NCI-H345 (cell line): ENCODE measurements at places on chromosomes 2 and 18.

GRCh38 chr2:96869281-96869821 is 529 bp downstream of the SEMA4C start:
- peak; percentile 32 for DNase-seq

DNA sequence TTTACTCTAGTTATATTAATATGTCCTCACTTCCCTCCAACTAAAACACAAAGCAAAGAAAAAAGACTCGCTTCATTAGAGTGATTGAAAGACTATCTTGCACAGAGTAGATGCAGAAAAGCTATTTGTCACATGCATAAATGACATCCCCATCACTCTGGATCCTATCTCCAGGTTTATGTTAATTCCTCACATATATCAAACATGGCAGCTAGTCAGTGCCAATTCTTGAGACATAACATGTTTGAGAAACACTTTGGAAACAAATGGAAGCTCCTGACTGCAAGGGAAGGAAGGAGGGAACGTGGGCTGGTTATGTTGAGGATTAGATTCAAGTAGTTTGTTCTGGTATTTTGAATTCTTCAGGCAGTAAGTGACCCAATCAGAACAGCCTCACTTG is 89.8 kb upstream of the BCL2L11 start:
- no peak for DNase-seq

DNA sequence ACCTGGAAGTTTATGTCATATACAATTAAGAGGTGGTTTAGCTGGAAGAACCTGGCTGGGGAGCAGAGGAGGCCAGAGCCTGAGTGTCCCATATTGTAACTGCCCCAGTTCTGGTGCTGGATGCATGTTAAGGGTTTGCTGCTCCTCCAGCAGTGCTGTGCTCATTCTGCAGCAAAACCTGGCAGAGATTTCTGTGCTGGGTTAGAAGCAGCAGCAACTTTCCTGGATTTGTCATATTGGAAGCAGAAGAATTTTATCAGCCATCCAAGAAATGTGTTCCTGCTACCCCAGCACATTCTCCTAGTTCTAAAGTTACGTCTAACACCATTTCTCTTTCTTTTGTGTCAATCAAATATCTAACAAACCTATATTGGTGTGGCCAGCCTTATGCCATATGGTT is 284.1 kb downstream of the TDRD15 start:
- DNase-seq, result no peak

DNA sequence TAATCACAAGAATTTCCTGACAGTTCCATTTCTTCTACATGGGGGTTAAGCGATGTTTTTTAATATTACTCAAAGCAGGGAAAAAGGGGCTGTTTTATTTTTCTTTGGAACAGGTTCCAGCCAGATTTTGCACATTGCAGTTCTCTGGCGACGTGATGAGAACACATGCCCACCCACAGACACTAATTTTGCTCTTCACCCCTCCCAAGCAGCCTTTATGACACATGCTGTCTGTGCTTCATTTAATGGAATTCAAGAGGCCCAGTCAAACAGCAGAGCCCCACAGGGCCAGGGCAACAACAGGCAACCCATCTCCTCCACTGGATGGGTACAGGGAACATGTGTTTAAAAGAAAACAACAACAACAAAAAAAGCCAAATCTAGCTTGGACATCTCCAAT is 70.8 kb downstream of the SPRED2 start:
- no peak for DNase-seq

DNA sequence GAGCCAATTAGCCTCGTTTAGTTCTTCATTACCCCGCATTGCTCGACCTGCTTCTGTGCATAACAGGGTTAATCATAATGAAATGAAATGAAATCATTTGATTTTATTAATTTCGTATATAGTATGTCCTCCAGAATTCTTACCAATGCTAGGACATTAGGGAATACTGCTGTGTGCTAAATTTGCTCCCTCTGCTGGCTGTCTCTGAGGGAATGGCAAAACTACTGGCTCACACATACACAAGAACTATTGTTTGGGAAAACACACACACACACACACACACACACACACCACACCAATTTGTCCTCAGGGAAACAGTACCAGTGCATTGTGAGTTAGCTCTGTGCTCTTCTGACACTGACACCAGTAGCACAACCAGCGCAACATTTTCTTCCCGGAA is 273.3 kb upstream of the TCF4 start:
- no peak for DNase-seq

DNA sequence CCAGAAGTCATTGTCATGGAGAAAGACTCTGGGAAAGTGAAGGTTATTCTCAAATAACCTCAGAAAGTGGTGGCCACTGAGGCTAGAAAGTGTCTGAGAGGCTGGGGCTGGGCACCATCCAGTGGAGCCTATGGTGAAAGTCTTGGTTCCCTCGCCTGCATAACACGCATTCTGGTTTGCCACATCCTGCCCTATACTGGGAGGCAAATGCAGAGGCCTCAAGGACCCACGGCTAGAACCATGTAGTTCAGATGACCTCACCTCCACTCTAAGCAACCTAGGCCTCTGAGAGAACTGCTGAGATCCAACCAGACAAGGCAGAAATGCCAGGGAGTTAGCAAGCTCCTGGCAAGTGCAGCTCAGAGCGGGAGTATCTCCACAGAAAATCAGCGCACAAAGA is 5.1 kb downstream of the ITGB6 start:
- no peak for DNase-seq

DNA sequence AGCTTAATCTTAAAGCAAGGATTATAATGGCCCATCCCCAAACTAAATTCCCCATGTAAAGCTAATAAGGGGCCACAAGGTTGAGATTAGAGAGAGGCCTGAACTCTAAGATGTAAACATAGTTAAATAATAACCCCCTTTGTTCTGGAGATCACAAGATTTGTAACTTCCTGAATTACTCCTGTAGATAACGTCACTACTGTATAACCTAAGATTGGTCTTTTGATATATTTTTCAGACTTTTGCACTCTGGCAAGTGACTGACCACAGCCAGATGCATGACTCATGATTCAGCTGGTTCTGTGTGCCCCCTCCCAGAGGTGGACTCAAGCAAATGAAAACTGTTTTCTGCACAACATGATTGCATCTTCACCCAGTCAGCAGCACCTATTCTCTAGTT is 686.0 kb upstream of the DDX18 start:
- no peak for DNase-seq

DNA sequence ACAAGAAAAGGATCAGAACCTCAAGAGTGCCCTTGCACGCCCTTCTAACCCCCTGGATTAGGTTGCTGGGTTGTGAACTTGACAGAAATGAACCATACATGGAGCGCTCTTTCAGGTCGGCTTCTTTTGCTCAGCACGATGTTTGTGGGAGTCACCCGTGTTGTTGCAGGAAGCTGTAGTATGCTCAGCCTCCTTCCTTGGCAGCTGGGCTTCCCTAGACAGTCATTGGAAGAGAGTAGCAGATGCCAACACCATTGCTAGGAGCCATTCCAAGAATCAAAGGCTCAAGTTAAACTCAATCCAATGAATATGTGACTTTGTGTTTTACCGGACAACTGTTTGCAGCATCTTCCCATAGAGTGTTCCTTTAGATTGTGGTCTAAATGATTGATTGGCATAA is 47.0 kb downstream of the RAB12 start:
- no peak for DNase-seq

DNA sequence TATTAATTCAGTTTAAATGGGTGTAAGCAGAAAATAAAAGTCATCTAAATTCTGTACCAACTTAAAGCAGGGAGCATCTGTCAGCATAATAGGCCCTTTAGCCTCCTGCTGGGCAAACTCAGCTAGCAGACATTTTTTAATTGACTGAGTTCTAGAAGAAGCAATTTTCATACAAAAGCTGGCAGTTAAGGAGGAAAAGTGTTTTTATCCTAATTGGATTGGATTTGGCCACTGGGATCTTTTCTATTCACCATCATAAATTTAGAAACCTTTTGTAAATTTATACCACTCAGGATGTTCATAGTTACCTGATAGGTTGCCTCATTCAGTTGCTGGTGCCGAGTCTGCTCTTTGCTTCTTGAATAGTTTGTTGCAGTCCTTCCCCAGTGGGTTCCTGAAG is 262.7 kb upstream of the FSIP2 start:
- DNase-seq, result no peak

DNA sequence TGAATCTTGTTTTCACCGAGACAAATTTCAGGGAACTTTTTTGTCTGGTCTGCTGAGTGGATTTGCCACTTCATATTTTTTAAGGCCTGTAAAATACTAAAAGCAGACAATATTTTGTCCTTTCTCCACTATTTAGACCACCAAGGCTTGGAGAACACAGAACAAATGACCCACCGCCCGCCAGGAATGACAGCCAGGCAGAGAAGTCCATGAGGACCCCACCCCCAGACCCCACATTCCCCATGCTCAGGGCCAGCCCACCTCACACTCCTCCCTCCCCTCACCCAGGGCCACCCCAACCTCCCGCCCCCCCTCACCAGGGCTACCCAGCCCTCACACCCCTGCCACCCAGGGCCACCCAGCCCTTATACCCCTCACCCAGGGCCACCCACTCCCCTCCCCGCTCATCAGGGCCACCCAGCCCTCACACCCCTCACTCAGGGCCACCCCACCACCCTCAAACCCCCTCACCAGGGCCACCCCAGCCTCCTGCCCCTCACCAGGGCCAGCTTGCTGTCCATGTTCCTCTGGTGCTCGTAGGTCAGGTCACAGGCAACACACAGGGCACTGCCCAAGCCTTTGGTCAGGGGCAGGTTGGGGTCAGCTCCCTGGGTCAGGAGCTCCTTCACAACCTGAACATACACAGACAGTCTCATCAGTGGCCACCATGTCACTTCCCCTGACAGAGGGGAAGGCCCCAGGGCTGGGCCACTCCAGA is 50.6 kb downstream of the ANKMY1 start:
- DNase-seq, result no peak

- DNase-seq, result no peak
Measured at GRCh38 chr2:226427538-226428307, 371.9 kb downstream of the IRS1 start.

GRCh38 chr2:177758591-177759371 is 313.8 kb downstream of the PDE11A start:
- peak; percentile 3 for DNase-seq

GRCh38 chr2:64542071-64543007 is 18.2 kb downstream of the AFTPH start:
- no peak for DNase-seq

GRCh38 chr2:13681936-13682335 is 950.6 kb upstream of the LRATD1 start:
- no peak for DNase-seq

GRCh38 chr2:146986161-146986560 is 858.7 kb upstream of the ACVR2A start:
- DNase-seq, result no peak

DNA sequence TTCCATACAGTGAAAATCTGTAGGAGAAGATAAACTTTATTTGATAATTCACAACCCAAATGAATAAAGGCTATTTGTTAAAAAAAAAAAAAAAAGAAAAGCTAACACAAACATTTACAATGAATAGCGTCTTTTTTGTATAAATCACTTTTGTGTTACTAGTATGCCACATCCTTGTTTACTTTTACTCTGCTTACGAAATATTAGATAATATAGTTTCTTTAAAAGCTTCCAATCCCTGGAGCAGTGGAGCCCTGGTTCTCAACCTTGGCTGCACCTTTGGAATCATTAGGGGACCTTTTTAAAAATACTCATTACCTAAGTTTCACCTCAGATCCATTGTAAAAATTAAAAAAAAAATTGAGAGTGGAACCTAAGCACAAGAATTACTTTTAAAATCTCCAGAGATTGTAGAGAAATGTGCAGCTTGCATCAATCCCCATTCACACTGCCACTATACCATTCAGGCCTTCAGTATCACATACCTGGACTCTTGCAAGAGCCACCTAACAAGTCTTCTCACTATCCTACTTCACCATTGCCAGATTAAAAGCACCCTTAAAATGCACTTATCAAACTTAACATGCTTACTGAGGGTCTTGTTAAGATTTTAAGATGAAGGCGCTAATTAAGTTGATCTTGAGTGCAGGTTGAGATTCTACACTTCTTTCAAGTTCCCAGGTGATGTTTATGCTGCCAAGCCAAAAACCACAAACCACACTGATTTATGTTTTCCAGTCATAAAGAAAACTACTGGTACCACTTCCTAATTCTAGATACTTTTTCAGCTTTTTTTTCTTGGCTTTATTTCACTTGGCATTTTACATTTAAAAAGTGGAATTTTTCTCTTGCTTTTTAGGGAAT is 59.7 kb upstream of the ZC3H15 start:
- DNase-seq, result no peak

GRCh38 chr18:14933049-14933851 is 185.3 kb downstream of the ANKRD30B start:
- no peak for DNase-seq

DNA sequence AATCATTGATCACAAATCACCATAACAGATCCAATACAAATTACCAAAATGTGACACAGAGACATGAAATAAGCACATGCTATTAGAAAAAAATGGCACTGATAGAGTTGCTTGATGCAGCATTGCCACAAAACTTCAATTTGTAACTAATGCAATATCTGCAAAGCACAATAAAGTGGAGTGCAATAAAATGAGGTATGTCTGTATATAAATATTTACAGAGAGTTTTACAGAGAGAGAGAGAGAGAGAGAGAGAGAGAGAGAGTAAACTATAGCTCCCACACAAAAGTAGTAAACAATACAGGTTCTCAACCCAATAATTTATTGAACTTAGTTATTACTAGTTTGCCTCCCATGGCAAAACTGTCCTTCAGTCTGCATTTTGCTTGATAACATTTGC is 1807.0 kb downstream of the SUCLG1 start:
- DNase-seq, result peak; percentile 48

- DNase-seq, result no peak
Measured at GRCh38 chr2:117825437-117825836, 10.9 kb downstream of the DDX18 start.

DNA sequence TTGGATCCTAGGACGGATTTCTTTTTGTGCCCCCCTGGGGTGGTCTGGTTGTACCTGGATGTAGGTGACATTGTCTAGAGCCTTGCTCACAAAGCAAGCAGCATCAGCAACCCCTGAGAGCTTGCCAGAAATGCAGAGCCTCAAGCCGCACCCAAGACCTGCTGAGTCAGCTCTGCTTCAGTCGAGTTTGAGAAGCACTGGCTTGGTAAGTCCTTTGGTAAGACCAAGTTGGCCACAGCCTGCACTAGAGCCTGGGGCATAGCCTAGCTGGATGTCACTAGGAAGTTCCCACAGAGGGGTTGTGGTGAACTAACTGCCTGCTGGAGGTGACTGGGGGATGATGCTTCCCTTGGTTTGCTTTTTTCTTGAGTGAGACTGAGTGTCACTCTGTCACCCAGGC is 6.2 kb downstream of the ABCG5 start:
- no peak for DNase-seq

GRCh38 chr2:182767578-182767977 is 51.5 kb downstream of the DNAJC10 start:
- no peak for DNase-seq

DNA sequence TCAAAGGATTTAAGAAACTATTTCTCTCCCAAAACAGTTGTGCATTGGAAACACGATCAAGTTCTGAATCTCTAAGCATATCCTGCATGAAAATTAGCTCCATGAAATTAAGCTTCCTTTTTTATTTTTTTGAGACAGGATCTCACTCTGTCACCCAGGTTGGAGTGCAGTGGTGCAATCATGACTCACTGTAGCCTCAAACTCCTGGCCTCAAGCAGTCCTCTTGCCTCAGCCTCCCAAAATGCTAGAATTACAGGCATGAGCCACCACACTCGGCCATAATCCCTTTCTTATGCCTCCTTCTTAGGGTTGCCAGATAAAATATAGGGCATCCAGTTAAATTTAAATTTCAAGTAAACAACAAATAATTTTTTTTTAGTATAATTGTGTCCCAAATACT is 124.4 kb downstream of the ARL4C start:
- DNase-seq, result no peak
